ENCODE measurements at places on chromosomes 4 and X. TPM values are rescaled to one million over a fixed set of nuclear protein-coding genes. Genes with fewer than 3 reads are reported as not detected.

GRCh38 chr4:91681544-91681943 lies 622.2 kb upstream of the GRID2 start:
- DNase-seq: no peak
- no peaks in the 10 kb centered on the region for H3K4me1 ChIP-seq
- H3K27me3 ChIP-seq: no peaks in the 10 kb centered on the region
- H3K36me3 ChIP-seq: no peaks in the 10 kb centered on the region
- H3K27ac ChIP-seq: no peak overlapping the region

Gene GABRG1
- total RNA-seq: not detected

DNA sequence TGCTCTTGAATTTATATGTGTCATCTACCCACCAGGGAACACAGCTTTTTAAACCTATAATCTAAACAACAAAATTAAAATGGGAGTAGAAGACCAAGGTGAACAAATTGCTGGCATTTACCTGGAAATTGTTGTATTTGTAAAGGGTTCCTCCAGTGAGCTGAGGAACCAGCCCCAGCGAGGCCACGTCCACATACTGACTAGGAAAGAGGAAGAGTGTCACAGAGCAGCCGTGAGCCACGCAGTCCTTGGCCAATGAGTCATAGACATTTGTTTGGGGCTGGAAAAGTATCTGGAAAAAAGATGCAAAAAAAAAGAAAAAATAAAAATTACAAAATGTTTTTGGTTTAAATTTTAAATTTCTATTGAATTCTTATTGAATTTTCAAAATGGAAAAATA lies 58.7 kb downstream of the METTL14 start:
- no peak overlapping the region for H3K27ac ChIP-seq
- H3K27me3 ChIP-seq: no peaks in the 10 kb centered on the region
- no peaks in the 10 kb centered on the region for H3K4me1 ChIP-seq
- no peak overlapping the region for H3K4me3 ChIP-seq

- H3K4me1 ChIP-seq: peaks cover 16% of the 10 kb centered on the region
- H3K27ac ChIP-seq: no peak within 1 kb of the TSS
- H3K4me3 ChIP-seq: peak within 1 kb of the TSS; percentile 66
- H3K27me3 ChIP-seq: peaks cover 66% of the 10 kb centered on the region
- no peaks in the 10 kb centered on the region for H3K36me3 ChIP-seq
- DNase-seq: peak; percentile 45
Measured at GRCh38 chr4:154491341-154492271, at the start of gene DCHS2. Gene DCHS2, minus strand, starts transcription at chr4:154491799. Its CDS starts 444 bp downstream, at chr4:154491355.

- H3K4me3 ChIP-seq: no peak overlapping the region
- no peak overlapping the region for H3K27ac ChIP-seq
- H3K36me3 ChIP-seq: no peaks in the 10 kb centered on the region
- H3K27me3 ChIP-seq: peaks cover 13% of the 10 kb centered on the region
- DNase-seq: no peak
Measured at GRCh38 chr4:145490796-145491195, 9.1 kb downstream of the SMAD1 start.

- no peak for DNase-seq
- H3K4me1 ChIP-seq: peaks cover 8% of the 10 kb centered on the region
- H3K36me3 ChIP-seq: no peaks in the 10 kb centered on the region
- H3K27ac ChIP-seq: no peak overlapping the region
Measured at GRCh38 chrX:17380221-17380620, 5.2 kb downstream of the NHS start.

Gene CRLF2
- 1.8 TPM for total RNA-seq

DNA sequence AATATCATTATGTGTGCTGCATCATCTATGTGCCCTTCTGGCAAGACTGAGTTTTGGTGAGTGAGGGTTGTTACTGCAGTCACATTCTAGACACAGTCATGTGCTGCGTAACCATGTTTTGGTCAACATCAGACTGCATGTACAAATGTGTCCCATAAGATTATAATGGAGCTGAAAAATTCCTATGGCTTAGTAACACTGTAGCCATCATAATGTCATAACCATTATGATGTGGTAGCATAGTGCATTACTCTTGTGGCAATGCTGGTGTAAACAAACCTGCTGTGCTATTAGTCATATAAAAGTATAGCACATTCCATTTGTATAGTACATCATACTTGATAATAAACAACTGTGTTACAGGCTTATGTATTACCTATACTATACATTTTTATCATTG lies 198.1 kb upstream of the NUDT6 start:
- peaks cover 18% of the 10 kb centered on the region for H3K36me3 ChIP-seq
- no peak overlapping the region for H3K27ac ChIP-seq
- H3K4me3 ChIP-seq: no peak overlapping the region
- no peaks in the 10 kb centered on the region for H3K27me3 ChIP-seq

GRCh38 chrX:69280933-69281332 lies 115.7 kb upstream of the PJA1 start:
- no peak overlapping the region for H3K4me3 ChIP-seq
- no peaks in the 10 kb centered on the region for H3K4me1 ChIP-seq
- no peaks in the 10 kb centered on the region for H3K36me3 ChIP-seq
- no peak for DNase-seq
- H3K27me3 ChIP-seq: no peaks in the 10 kb centered on the region

Gene FAM156A
- 19.7 TPM for total RNA-seq

- peaks cover 9% of the 10 kb centered on the region for H3K4me1 ChIP-seq
- no peak for DNase-seq
- no peaks in the 10 kb centered on the region for H3K36me3 ChIP-seq
- H3K4me3 ChIP-seq: no peak overlapping the region
- H3K27me3 ChIP-seq: no peaks in the 10 kb centered on the region
Measured at GRCh38 chrX:42538405-42538804, 239.6 kb downstream of the PPP1R2C start.

Gene ADGRL3
- total RNA-seq: not detected

- H3K36me3 ChIP-seq: no peaks in the 10 kb centered on the region
- H3K27ac ChIP-seq: no peak overlapping the region
- H3K4me1 ChIP-seq: no peaks in the 10 kb centered on the region
- H3K4me3 ChIP-seq: no peak overlapping the region
- no peak for DNase-seq
Measured at GRCh38 chrX:128929271-128930057, 593.8 kb downstream of the SMARCA1 start.

DNA sequence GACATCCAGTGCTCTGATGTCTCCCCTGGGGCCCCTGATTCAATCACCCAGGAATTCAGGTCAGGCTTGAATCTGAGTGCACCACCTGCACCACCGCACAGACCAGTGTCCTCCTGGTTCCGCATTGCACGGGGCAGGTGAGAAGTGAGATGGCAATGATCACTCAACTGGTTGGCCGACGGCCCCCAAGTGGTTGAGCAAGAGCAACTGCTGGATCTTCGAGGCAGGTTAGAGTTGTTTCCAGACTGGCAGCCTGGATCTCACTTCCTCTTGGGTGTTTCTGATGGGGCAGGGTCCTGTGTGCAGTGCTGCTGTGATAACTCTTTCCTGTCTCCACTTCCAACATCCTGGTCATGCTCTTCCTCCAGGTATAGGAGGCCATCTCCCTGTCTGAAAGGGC lies 50.4 kb downstream of the C4orf50 start:
- H3K36me3 ChIP-seq: no peaks in the 10 kb centered on the region
- no peak overlapping the region for H3K4me3 ChIP-seq
- no peak overlapping the region for H3K27ac ChIP-seq
- no peak for DNase-seq

GRCh38 chr4:73901031-73901430 lies 31.8 kb downstream of the CXCL1 start:
- no peaks in the 10 kb centered on the region for H3K4me1 ChIP-seq
- no peak overlapping the region for H3K4me3 ChIP-seq
- no peak for DNase-seq
- H3K27me3 ChIP-seq: no peaks in the 10 kb centered on the region
- H3K36me3 ChIP-seq: no peaks in the 10 kb centered on the region

DNA sequence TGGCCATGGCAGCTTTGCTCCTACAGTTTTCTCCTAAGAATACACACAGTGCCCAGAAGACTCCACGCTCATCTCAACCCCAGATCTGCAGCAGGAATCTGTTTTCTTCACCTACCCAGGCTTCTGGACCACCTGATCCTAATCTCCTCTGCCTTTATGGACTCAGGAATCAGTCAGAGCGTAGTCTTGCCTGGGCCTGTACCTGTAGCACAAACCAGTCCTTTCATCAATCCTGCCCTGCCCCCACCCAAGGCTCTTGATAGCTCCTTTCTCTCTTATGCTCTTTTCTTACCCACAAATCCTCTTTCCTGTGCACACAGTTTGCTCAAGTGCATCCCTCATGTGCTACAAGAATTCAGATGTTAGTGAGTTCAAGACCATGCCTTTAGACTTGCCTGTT lies 89.7 kb downstream of the ZNF718 start:
- peaks cover 32% of the 10 kb centered on the region for H3K36me3 ChIP-seq
- H3K27me3 ChIP-seq: no peaks in the 10 kb centered on the region
- no peak for DNase-seq
- H3K4me3 ChIP-seq: no peak overlapping the region

- no peak overlapping the region for H3K4me3 ChIP-seq
- H3K27me3 ChIP-seq: no peaks in the 10 kb centered on the region
- H3K4me1 ChIP-seq: no peaks in the 10 kb centered on the region
- DNase-seq: no peak
- no peaks in the 10 kb centered on the region for H3K36me3 ChIP-seq
Measured at GRCh38 chr4:100164808-100165760, 25.2 kb downstream of the DDIT4L start.

Gene PGAM4
- total RNA-seq: 0.86 TPM

DNA sequence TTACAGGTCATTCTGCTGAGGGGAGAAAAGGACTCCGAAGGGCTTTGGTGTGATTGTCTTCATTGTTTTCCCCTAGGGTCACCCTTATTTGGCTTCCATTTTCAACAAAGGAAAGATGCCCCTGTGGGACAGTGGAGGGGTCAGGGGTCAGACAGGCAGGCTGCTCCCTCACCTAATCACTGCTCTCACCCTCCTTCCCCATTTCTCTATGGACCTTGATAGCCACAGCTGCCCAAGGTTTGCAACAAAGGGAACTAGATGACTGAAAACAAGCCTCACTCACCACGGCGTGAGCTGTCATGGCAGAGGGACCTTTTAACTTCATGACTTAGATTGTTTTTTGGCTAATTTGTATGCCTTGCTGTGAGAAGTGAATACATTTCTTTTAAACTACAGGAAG lies 40.7 kb downstream of the C4orf51 start:
- H3K4me3 ChIP-seq: no peak overlapping the region
- peak; percentile 26 for DNase-seq
- peaks cover 14% of the 10 kb centered on the region for H3K4me1 ChIP-seq
- H3K27ac ChIP-seq: peak overlapping the region; percentile 5

- H3K36me3 ChIP-seq: no peaks in the 10 kb centered on the region
- H3K4me3 ChIP-seq: no peak overlapping the region
- H3K27ac ChIP-seq: no peak overlapping the region
- H3K27me3 ChIP-seq: peaks cover 3% of the 10 kb centered on the region
- no peaks in the 10 kb centered on the region for H3K4me1 ChIP-seq
Measured at GRCh38 chr4:167049257-167049656, 185.0 kb downstream of the SPOCK3 start.

- no peak for DNase-seq
- H3K36me3 ChIP-seq: peaks cover 13% of the 10 kb centered on the region
- no peak overlapping the region for H3K4me3 ChIP-seq
- no peaks in the 10 kb centered on the region for H3K27me3 ChIP-seq
Measured at GRCh38 chr4:80446248-80446647, 110.7 kb downstream of the CFAP299 start.

Gene UGT2B17
- total RNA-seq: not detected

- peaks cover 49% of the 10 kb centered on the region for H3K36me3 ChIP-seq
- no peaks in the 10 kb centered on the region for H3K27me3 ChIP-seq
- H3K27ac ChIP-seq: no peak overlapping the region
- no peak overlapping the region for H3K4me3 ChIP-seq
- no peak for DNase-seq
- peaks cover 11% of the 10 kb centered on the region for H3K4me1 ChIP-seq
Measured at GRCh38 chr4:48844843-48845242, 14.0 kb downstream of the OCIAD1 start.

- no peak overlapping the region for H3K4me3 ChIP-seq
- H3K27ac ChIP-seq: no peak overlapping the region
- H3K4me1 ChIP-seq: peaks cover 18% of the 10 kb centered on the region
- H3K27me3 ChIP-seq: peaks cover 3% of the 10 kb centered on the region
Measured at GRCh38 chr4:15677507-15677988, 4.1 kb upstream of the FAM200B start.

DNA sequence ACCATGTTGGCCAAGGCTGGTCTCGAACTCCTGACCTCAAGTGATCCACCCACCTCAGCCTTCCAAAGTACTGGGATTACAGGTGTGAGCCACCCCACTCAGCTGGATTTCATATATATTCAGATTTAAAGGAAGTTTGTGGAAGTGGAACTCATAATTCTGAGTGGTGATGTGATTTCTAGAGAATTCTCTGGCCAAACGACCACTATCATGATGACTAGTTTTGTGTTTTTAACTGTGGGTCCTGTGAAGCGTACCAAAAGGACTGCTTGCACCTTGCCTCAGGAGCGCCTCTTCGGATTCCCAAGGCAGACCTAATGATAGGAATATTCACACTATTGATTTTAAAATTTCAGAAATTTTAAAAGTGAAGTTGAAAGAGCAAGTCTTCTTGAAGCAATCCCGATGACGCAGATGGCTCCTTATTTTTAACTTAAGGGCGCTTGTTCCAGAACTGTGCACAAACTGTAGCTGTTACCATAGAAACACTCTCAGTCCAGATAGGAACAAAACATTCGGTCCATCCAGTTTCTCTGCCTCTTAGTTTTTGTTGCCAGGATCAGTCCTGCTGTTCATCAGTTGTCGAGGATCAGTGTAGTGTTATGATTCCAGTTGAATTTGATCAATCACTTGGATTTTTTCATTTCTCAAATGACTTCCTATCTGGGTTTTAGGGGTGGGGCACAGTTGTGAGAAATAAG lies 51.7 kb upstream of the CLCN4 start:
- H3K27me3 ChIP-seq: no peaks in the 10 kb centered on the region
- no peak for DNase-seq
- H3K4me1 ChIP-seq: peaks cover 46% of the 10 kb centered on the region
- no peak overlapping the region for H3K27ac ChIP-seq
- no peak overlapping the region for H3K4me3 ChIP-seq

- peak overlapping the region; percentile 96 for H3K27ac ChIP-seq
- no peaks in the 10 kb centered on the region for H3K27me3 ChIP-seq
- H3K36me3 ChIP-seq: peaks cover 37% of the 10 kb centered on the region
- peak; percentile 63 for DNase-seq
- peaks cover 44% of the 10 kb centered on the region for H3K4me1 ChIP-seq
- peak overlapping the region; percentile 95 for H3K4me3 ChIP-seq
Measured at GRCh38 chr4:153466949-153467896, 1.1 kb downstream of the TMEM131L start.

GRCh38 chr4:3202836-3203820 lies 45.8 kb upstream of the MSANTD1 start:
- H3K27me3 ChIP-seq: no peaks in the 10 kb centered on the region
- peak; percentile 64 for DNase-seq
- peak overlapping the region; percentile 44 for H3K4me3 ChIP-seq
- H3K27ac ChIP-seq: peak overlapping the region; percentile 57

Gene DCAF12L1
- not detected for total RNA-seq

GRCh38 chr4:140789759-140790158 lies 33.6 kb upstream of the TBC1D9 start:
- no peak overlapping the region for H3K4me3 ChIP-seq
- peaks cover 9% of the 10 kb centered on the region for H3K27me3 ChIP-seq
- H3K4me1 ChIP-seq: no peaks in the 10 kb centered on the region
- no peaks in the 10 kb centered on the region for H3K36me3 ChIP-seq

DNA sequence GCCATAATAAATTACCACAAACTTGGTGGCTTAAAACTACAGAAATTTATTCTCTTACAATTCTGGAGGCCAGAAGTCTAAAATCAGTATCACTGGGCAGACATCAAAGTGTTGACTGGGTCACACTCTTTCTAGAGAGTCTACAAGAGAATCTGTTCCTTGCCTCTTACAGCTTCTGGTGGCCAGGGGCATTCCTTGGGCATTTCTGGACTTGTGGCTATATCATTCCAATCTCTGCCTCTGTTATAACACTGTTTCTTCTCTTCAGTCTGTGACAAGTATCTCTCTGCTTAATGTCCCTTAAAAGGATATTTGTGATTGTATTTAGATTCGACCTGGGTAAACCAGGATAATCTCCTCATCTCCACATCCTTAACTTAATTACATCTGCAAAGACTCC lies 207.3 kb upstream of the DCAF8L1 start:
- no peaks in the 10 kb centered on the region for H3K4me1 ChIP-seq
- no peak overlapping the region for H3K27ac ChIP-seq
- no peak for DNase-seq
- no peaks in the 10 kb centered on the region for H3K27me3 ChIP-seq

All from activated naive CD4-positive, alpha-beta T cell treated with anti-CD3 and anti-CD28 coated beads for 36 hours (primary cell).